ENCODE measurements at places on chromosomes 1 and 21.
A peak's percentile ranks its signal among the peaks of the same experiment; 100 is the strongest.

DNA sequence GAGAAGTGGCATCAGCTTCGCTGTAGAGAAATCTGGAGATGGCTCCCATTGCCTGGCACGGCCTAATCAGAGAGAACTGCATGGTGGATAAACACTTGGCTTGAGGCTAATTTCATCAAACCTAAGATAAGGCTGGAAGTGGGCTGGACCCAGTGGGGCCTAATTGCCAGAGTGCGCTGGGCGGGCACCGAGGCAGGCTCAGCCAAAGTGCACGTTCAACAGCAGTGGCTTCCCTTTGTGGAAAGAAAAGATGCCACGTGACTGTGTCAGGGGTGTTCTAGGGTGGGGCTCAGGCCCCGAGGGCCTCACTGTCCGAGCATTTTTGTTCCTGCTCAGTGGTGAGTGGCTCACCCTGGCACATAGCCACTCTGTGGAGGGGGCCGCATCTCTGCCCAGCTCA is 5.8 kb downstream of the PLCH2 start:
- DNase-seq = no peak

GRCh38 chr21:38075833-38076587 is 159.8 kb upstream of the KCNJ6 start:
- DNase-seq = no peak

DNA sequence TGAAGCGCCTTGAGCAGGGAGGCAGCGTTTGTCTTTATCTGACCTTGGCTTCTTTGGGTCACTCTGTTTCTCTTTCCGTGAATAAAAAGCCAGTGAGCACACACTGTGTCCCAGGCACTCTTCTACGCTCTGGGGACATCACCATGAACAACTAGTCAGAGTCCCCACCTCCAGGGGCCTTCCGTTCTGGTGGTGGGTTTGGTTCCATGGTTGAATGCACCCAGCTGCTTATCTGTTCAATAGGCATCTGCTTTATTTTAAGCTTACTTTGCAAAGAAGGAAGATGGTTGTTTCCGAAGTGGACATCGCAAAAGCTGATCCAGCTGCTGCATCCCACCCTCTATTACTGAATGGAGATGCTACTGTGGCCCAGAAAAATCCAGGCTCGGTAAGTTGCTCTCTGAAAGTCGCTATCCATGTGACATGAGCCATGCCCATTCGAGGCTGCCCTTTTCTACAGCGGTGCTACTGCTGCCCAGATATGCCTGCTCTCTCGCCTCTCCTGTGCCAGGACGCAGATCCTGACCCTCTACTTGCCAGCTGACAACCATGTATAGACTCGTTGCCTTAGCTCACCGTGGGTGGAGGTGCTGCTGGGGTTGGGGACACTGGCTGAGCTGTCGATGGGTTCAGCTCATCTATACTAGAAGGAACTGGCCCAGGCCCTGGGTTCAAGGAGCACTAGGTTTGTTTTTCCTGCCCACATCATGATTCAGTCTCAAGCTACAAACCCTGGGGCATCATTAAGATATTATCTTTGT is 5.9 kb downstream of the MX1 start:
- DNase-seq = no peak

DNA sequence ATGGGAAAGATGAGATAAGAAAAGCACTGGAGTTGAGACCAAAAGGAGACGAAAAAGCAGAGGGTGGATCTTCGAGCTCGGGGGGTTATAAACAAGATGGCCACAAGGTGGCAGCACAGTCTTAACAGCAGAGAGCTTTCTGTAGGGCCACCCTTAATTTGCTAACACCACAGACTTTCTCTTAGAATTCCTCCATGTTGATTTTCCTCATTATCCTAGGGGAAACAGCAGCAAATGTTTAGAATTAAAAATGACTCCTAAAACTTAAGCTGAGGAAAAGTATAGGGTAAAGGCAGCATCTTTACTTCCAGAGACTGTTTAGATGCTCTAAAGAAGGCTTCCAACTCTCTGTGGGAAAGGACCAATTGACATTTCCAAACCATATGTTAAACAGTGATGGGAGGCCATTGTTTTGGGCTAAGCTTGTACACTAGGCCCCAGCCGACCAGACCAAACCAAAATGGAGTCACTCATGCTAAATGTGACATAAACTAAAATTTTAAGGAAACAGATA is 2.5 kb upstream of the APOBEC4 start:
- peak; percentile 58 for DNase-seq

- no peak for DNase-seq
These were observed 367.3 kb downstream of the SMYD3 start for GRCh38 chr1:246139745-246140182.

DNA sequence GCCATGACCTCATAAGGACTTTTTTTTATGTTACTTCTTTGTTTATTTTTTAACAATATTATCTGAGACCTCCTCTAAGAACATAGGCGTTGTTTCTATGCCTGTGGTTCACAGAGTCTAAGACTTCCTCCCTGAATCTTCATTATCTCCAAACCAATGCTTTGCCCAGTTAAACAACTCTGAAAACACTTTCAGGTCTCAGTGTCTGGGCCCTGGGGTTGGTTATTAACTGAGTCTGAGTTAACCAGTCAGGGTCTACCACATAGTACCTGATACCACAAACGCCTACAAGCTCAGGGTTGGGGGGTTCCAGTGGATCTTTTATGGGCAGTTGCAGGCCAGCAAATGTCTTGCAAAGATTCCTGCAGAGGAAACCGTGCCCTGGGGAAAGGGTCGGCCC is 138.2 kb downstream of the AJAP1 start:
- DNase-seq = no peak

- DNase-seq = no peak
These were observed 183.8 kb downstream of the LMO4 start for GRCh38 chr1:87512431-87512830.

- no peak for DNase-seq
These were observed 251.3 kb upstream of the FMN2 start for GRCh38 chr1:239840336-239840735.

GRCh38 chr21:34018910-34019309 is 54.5 kb upstream of the MRPS6 start:
- no peak for DNase-seq

DNA sequence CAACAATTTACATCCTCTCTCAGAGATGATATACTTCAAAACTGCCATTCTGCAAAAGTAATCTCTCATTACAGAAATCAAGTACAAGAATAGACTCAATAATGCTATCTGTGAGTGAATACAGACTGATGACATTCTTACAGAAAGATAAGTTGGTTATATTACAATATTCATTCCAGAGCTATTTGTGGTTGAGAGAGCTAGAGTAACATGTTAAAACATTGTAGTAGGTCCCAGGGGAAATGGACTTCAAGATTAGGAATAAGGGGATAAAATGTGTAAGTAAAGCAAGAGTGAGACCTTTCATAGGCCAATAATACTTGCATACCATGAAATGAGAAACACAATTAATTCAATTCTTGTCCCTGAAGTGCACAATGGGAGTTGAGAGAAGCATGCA is 1.5 kb downstream of the F13B start:
- no peak for DNase-seq

- no peak for DNase-seq
These were observed 33.9 kb downstream of the TRIM62 start for GRCh38 chr1:33147997-33148314.

All from KG1 (cell line).